Stimulated activated CD4-positive, alpha-beta T cell treated with anti-CD3 and anti-CD28 coated beads, TNF-alpha, amount 100 ng/mL, for 1 hour (primary cell): ENCODE measurements at places on chromosomes 2 and 18.

DNA sequence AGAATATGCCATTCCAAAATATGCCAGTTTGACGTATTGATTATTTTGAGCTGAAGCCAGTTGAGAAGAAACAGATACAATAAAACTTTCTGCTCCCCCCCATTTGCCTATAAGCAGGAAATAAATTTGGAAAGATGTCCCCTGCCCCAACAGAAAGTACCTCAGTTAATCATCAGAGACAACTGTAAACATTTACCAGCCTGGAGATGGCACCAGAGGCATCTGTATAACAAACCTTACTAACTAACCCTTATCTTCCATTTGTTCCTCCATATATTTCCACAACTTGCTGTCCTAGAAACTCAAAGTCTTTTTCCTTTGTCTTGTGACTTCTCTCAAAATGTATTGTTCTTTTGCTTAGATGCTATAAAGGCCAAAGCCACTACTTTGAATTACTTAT is 93.8 kb downstream of the AKAIN1 start:
- DNase-seq = no peak

- no peak for DNase-seq
Measured at GRCh38 chr2:183088061-183088460, 9.5 kb downstream of the DUSP19 start.

GRCh38 chr2:21396252-21396651 is 272.5 kb downstream of the TDRD15 start:
- no peak for DNase-seq

DNA sequence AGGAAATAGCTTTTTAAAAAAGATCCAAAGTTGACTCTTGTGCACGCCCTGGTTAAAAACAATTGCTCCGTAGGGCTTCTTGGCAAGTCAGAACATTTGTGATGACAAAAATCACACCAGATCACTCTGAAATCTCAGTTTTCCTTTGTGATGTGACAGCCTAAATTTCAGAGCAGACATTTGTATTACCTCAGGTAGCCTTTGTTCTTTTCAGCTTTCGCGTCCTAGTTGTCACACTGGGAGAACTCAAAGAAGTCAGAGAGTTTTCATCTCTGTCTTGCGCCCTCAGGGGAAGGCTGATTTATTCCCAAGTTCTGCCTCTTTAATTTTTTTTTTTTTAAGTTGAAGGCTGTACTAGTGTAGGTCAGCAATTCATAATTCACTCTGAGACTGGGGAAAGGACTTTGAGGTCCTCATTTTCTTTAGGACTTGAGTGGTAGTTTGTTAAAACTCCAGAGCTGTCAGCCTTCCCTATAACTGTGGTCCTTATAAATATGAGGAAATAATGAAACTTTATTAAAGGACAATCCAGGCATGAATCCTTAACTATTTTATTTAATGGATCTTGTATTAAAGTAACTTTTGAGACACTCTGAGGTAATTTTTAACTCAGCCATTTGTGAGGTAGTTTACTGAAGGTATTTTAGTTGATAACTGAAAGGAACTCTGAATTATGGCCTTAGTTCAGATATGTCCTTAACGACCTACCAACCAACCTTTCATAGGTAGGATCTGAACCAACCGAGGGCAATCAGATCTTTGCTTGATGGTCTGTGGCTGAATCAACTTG is 525.1 kb upstream of the FAM98A start:
- no peak for DNase-seq

- no peak for DNase-seq
Measured at GRCh38 chr2:62362561-62362960, 143.4 kb downstream of the TMEM17 start.

DNA sequence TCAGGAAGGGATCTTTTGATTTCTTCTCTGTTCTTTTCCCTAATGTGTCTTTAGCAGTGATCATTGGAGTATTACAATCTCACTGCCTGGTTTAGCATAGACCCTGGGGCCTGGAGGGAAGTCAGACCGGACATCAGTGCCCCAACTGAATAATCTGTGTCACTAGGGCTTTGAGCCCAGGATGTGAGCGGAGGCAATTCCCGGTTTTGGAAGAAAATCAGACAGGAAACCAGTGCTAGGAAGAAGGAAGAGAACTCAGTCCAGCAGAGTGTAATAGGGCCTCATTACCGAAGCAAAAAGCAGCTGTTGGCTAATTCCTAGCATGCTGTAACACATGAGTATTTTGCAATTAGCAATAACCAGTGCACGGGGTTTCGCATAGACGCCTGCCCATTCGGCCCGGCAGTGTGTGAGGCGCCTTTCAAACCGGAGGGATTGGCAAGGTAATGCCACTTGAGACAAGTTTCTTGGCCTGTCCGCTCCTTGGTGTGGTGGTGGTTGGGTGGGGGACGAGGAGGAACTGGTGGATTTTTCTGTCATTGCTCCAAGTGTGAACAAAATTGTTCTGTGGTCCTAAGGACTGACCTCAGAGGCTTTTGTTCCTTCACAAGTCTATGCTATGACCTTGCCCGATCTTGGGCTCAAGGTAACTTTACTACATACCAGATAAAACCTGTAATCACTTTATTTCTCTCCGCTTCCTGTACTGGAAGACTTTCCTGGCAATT is 2.8 kb downstream of the FOSL2 start:
- no peak for DNase-seq

GRCh38 chr2:10465910-10466309 is 17.8 kb upstream of the ODC1 start:
- DNase-seq = no peak
